ENCODE measurements at places on chromosomes 13 and 19.

DNA sequence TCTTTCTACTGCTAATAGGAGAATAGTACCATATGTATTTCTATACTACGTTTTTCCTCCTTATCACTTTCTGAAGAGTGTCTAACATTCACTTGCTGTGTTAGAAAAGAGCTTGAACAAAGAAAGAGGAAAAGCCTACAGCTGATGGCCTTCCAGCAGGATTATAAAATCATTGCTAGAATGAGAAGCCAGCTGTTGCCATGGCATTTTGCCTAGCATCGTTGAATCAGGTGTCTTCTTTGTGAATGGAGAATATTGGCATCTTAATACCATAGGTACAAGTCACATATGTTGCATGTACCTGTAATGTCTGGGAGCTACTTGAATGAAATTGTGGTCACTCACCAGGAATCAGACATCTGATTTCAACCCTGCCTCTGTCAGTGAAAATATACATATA lies 1174.9 kb downstream of the PCDH17 start:
- peak; percentile 15 for DNase-seq

DNA sequence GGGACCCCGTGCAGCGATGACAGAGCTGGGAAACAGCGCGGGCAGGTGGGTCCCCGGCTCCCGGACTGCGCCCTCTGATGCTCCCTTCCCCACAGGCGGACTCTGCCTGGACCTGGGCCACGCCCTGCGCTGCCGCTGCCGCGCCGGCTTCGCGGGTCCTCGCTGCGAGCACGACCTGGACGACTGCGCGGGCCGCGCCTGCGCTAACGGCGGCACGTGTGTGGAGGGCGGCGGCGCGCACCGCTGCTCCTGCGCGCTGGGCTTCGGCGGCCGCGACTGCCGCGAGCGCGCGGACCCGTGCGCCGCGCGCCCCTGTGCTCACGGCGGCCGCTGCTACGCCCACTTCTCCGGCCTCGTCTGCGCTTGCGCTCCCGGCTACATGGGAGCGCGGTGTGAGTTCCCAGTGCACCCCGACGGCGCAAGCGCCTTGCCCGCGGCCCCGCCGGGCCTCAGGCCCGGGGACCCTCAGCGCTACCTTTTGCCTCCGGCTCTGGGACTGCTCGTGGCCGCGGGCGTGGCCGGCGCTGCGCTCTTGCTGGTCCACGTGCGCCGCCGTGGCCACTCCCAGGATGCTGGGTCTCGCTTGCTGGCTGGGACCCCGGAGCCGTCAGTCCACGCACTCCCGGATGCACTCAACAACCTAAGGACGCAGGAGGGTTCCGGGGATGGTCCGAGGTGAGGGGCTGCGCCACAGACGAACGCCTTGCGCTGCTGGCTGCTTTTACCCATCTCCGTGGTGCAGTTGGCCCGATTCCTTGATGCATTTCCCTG lies 7.8 kb upstream of the SELENOV start:
- peak; percentile 79 for DNase-seq

DNA sequence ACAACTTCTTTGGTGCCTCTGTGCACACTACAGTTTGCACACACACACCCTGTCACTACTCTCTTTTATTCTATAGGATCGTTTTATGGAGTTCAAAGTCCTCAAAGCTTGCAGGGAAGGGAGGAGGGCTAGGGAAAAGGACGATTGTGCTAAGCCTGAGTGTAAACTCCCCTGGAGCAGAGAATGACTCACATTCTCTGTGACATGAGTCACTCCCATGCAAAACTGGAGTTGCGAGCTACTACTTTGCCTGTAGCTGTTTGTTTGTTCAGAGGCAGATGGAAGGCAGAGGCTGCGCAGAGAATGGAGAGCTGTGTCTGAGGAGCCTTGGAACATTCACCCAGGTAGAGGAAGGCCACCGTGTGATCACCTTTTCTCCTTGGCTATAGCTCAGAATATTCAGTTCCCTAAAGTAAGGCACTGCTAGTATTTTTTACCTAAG lies 80.5 kb upstream of the MBNL2 start:
- DNase-seq = peak; percentile 28

GRCh38 chr19:5947435-5947834 lies 30.5 kb downstream of the RANBP3 start:
- no peak for DNase-seq

- no peak for DNase-seq
Observed at GRCh38 chr13:19632915-19633478, 462 bp upstream of the MPHOSPH8 start.

- no peak for DNase-seq
Observed at GRCh38 chr19:41353466-41354342, at the start of gene TGFB1. Gene TGFB1 (minus strand): TSS chr19:41353922. CDS start chr19:41353044, 878 bp downstream.

Data from NCI-H2171 (cell line).